Tibial nerve (tissue), 4 donors: ENCODE measurements at places on chromosomes 4 and X.

- no peak for DNase-seq
These were observed 23.9 kb downstream of the PRDM8 start for GRCh38 chr4:80221161-80221560.

DNA sequence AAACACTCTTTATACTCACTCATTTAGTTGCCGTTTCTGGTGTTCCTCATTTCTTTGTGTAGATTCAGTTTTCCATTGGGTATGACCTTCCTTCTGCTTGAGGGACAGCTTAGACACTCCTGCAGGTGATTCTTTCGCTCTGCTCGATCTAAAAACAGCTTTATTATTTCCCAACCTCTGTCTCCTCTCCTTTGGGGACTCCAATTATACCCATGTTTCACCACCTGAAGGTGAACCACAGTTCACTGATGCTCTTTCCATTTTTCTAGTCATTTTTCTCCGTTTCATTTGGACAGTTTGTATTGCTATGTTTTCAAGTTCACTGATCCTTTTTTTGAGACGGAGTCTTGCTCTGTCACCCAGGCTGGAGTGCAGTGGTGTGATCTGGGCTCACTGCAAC is 4.6 kb upstream of the FGFRL1 start:
- no peak for DNase-seq

DNA sequence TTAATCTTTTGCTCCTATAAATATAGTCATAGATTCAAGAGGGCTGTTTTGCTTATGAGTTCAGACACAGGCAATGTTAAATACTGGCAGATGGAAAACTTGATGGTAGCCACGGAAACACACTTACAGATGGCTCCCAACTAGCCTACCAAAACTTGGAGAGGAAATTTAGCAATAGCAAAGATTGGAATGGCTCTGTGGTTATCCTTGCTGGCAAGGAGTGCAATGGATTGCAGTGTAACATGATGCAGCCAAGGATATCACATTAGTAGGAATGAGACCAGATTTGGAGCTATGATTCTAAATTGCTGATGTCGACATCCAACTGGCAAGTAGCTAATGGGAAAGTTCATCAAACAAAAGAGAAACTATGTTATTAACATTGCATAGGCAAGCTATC is 791.0 kb upstream of the DIAPH2 start:
- peak; percentile 10 for DNase-seq

- no peak for DNase-seq
These were observed 45.0 kb downstream of the SNX25 start for GRCh38 chr4:185254434-185254833.

DNA sequence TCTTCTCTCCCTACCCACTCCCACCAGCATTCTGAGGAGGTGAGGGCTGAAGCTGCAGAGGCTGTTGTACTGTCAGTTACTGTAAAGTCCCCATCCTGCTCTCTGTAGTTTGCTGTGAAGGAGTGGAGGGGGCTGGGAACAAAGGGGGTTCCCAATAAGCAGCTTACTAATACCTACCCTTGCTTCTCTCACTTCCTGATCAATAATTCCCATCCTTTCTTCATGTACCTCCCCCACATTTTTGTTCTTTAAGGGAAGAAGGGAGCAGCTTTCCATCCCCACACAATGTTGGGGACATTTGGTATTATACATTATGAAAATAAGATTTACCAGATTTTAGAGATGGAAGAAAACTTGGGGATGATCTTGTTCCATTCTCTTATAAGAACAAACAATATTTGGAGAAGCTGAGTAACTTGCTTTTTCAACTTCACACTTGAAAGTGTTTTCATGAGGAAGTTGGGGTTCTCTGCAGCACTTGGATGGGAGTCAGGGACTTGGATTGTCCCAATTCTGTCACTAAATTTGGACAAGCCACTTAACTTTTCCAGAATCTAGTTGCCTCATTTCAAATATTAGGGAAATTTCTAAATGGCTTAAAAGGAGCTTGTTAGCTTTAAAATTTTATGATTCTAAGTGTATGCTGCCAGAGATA is 5.4 kb downstream of the TBC1D1 start:
- no peak for DNase-seq

GRCh38 chr4:147843162-147843561 is 111.3 kb downstream of the ARHGAP10 start:
- DNase-seq: no peak

GRCh38 chr4:81921751-81922159 is 450.0 kb upstream of the RASGEF1B start:
- DNase-seq: no peak

DNA sequence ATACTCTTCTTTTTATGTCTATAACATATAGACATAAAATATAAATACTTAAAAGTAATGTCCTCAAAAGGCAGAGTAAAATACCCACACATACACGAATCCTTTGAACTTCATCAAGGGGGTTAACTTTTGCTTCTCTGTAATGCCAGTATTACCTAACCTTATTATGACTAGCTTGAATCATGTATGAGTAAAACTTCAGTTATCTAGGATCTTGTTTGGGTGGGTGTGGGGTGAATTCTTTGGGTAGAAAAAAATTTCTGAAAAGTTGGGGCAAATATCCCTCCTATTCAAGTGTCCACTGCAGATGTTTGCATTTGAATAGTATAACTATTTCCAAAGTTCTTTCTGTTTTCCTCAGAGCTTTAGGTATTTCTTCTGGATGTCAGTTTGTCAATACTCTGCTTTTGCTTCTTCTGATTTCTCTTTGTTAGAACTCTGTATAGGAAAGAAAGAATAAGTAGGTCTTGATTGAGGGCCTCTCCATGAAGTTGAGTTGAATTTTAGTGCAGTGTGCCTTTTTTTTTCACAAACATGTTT is 173.8 kb downstream of the ADGRL3 start:
- no peak for DNase-seq

DNA sequence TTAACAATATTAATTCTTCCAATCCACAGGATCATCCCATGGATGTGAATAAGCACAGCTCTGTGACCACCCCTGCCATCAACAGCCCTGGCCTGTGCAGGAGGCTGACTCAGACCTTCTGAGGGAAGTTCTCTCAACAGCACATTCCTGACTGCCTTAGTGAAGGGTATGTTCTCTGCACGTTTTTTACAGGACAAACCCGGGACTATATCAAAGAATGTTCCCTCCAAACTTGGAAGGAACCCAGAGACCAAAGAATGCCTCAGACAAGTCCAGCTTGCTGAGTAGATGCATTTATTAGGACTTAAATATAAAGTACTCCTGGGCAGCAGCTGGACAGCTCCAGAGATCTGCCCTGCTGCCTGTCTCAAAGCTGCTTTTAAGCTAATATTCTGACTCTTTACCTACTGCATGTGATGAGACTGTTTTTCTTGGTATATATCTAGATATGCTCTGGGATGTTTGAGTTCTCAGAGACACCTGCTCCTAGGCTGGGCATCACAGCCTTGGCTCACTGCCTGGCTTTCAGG is 1127.8 kb upstream of the PRKX start:
- DNase-seq: no peak

DNA sequence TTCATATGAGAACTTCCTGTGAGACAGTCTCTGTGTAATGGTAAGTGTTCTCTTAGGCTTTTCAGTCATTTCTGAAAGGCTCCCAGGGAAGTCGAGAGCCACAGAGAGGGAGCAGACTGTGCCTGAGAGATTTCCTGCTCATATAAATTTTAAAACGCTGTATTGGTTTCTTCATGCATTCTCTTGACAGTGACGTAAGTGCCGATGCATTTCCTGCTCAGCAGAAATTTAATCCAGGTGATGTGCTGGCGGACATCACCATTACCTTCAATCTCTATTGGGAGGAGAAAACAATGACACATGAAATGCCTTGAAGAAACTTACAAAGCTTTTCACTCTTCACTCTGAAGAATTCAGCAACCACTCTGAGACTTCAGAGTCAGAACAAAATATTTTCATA is 383.6 kb downstream of the BMPR1B start:
- no peak for DNase-seq

- DNase-seq: no peak
These were observed 31.4 kb downstream of the SH3RF1 start for GRCh38 chr4:169239221-169239905.

DNA sequence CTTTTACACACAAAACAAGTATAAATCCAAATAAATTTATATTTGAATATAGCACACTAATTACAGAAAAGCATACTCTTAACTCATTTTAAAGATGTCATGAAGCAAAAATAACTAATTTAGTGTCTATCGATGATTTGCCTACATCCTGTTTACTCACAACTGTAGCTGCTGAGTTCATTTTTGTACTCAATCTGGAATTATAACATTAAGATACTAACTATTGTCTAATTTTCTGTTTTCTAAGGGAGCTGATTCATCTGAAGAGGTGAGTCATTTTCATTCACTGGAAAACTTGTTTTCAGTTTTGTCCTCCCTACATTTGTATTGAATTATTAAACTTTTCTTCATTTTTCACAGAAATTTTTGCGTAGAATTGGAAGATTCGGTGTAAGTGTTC is 3.7 kb downstream of the STATH start:
- DNase-seq: no peak

DNA sequence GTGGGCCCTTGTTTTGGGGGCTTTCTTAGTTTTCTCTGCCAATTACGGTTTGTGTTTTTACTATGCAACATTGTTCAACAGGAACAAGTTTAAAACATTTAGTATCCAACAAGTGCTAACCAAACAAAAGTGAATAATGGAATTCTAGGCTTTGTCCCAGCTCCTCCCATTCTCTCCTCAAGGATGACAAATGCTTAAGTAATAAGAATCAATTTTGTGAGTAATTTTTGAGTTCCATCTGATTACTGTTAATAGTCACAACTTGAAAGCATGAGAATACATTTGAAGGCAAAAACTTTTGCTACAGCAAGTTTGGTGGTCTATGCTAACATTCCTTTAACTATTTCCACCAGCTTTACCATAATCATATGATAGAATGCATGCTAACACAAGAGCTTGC is 78.1 kb upstream of the HPGD start:
- DNase-seq: no peak

DNA sequence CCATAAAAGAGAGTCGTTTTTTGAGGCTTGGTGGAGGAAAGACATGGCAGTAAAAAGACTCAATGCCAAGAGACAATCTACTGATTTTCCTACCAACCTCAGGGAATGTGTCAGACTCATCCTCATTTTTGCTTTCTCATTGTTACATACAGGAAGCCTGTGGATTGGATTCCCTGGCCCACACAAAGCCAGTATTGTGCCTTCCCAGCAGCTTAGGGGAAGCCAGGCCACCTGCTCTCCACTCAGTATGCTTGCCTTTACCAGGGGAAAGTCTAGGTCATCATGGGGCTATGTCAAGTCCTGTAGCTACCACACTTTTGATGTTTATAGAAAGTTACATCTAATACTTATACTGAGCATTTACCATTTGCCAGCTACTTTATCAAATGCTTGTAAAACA is 11.0 kb downstream of the BMX start:
- no peak for DNase-seq

- DNase-seq: no peak
These were observed 149.4 kb upstream of the CHRDL1 start for GRCh38 chrX:110944751-110945675.

DNA sequence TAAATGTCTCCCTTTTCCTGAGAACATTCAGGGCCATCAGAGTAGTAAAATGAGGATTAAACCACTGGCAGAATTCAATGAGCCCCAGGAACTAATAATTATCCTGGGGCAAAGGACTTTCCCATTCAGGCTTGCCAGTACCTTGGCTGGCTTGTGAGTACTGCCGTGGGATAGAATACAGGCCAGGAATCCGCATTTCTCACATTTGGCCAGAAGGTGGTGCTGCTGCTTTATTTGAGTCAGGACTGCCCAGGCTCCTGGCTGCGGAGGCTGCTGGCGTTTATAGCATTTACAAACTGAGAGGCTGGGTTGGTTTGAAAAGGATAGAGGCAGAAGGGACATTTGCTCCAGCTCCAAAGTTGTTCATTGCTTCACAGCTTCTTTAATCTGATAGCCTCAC is 91.4 kb downstream of the RTL9 start:
- peak; percentile 70 for DNase-seq

DNA sequence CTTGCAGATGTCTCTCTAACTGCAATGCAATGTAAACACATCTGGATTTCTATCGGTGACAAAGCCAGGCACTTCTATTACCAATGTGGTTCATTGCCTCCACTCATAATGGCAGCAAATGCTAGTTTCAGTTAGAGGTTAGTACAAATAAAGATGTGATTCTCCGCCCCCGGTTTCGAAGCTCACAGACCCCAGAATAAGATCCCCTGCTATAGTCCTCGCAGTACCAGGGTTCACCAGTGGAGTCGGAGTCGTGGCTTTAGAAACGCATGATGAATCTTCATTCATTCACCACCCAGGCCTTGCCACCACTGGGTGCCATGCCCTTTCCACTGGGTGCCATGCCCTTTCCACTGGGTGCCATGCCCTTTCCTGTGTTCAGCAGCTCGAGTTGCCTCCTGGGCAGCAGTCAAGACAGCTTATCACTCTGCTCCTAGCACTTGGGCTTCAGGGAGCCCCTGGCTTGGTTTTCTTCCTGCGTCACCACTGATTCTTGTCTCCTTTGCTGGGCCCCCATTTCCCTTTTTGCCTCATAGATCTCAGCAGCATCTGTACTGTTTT is 3.5 kb upstream of the NAA10 start:
- DNase-seq: no peak

- DNase-seq: peak; percentile 24
These were observed 66.0 kb downstream of the TBL1X start for GRCh38 chrX:9530848-9531274.

GRCh38 chr4:138680989-138681604 is 334.5 kb upstream of the NOCT start:
- DNase-seq: peak; percentile 72

DNA sequence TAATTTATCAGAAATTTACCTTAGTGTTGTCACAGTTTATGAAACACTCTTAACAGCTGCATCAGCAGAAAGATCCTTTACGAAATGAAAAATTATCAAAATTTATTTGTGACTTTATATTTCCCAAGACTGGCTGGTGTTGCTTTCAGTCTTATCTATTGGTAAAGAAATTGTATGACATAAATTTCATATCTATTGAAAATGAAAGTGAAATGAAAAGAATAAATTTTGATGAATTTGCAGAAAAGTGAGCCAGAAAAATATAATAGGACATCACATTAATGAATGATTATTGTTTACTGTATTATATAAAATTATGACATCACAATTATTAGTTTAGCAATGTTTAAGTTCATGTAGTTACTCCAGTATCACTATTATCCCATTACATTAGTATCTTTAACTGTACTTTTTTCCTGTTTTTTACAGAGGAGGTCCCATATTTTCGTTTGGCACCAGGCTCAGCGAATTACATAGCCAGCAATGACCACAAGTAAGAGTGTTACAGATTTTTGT is 13.2 kb upstream of the TMEM165 start:
- DNase-seq: no peak

GRCh38 chr4:139872274-139872673 is 206.7 kb downstream of the MGST2 start:
- no peak for DNase-seq

GRCh38 chrX:110985470-110985869 is 110.5 kb upstream of the PAK3 start:
- no peak for DNase-seq
